Ovary (tissue), 10 donors: ENCODE measurements at places on chromosomes 5 and 9. TPM values are rescaled to one million over a fixed set of nuclear protein-coding genes. Genes with fewer than 3 reads are reported as not detected.

HINT1 gene
- total RNA-seq: 130 TPM

C5orf15 gene
- 62.2 TPM for total RNA-seq

NUTM2G gene
- total RNA-seq: not detected

CARD9 gene
- total RNA-seq: 0.92 TPM

RNF183 gene
- total RNA-seq: 0.38 TPM

DNA sequence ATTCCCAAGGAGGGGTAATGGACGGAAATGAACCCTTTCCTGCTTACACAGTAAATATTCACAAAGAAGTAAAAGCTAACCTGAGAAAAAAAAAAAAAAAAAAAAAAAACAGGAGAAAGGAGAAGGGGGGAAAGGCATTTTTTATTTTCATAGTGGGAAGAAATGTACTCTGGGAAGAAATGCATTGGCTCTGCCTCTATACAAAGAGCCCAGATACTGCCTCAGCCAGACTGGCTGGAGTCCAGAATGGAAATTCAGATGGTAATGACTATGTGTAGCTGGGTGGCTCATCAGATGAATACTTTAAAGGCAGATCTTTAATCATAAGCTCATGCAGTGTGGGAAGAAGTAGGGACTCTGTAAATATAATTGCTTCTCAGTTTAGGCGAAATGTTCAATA is 124.9 kb upstream of the ZNF608 start:
- no peak overlapping the region for H3K4me3 ChIP-seq
- no peaks in the 10 kb centered on the region for H3K4me1 ChIP-seq
- no peaks in the 10 kb centered on the region for H3K27me3 ChIP-seq

DNA sequence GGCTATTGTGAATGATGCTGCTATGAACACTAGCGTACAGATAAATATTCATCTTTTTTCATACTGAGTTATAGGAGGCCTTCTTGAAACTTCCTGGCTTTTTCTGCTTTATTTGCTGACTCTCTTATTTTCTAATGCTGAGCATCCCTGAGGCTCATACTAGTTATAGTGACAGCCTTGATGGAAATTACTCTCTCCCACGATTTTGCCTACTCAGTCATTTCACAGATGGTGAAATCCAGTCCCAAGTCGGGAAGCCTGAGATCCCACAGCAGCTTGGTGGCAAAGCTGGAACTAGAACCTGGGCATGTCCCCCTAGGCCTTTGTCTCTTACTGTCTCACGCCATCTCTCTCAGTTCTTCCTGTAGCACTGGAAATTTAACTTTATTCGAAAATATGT is 22.4 kb downstream of the NANS start:
- no peak overlapping the region for H3K27ac ChIP-seq
- H3K36me3 ChIP-seq: no peaks in the 10 kb centered on the region
- H3K4me3 ChIP-seq: no peak overlapping the region
- no peaks in the 10 kb centered on the region for H3K27me3 ChIP-seq
- DNase-seq: no peak

DNA sequence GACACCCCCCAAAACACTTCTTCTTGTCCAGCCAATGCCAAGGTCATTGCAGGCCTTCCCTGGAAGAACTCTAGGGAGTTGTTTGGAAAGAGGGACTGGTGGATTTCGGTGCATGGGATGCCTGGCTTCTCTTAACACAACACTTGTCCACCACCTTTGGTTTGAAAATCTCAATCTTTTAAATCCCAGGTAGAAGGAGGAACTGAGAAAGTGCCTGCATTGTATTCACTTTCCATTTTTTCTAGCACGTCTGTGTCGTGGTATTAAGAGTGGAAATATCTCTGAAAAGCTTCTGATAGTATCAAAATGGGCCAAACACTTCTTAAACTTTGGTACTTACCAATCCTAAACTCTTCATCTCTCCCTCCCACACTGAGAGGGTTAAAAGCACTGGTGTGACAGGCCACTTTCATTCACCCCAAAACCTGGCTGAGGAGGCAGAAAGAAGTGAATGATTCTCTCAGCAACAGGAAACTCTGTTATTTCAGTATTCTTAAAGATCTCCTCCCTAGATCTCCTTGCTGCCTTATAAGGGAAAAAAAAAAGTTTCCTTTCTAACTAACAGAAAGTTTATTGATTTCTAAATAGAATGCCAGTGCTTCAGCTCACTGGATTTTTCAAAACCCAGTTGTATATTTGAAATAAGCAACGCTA is 3.9 kb upstream of the NFIB start:
- peak overlapping the region; percentile 86 for H3K27ac ChIP-seq
- H3K27me3 ChIP-seq: no peaks in the 10 kb centered on the region
- peaks cover 2% of the 10 kb centered on the region for H3K4me1 ChIP-seq
- H3K4me3 ChIP-seq: no peak overlapping the region
- no peak for DNase-seq

- H3K36me3 ChIP-seq: no peaks in the 10 kb centered on the region
- H3K4me1 ChIP-seq: peaks cover 2% of the 10 kb centered on the region
- no peaks in the 10 kb centered on the region for H3K27me3 ChIP-seq
- no peak overlapping the region for H3K27ac ChIP-seq
- H3K4me3 ChIP-seq: no peak overlapping the region
- DNase-seq: peak; percentile 69
Measured at GRCh38 chr9:120477534-120478001, 102.4 kb downstream of the CDK5RAP2 start.

GRCh38 chr5:107696080-107696479 is 25.3 kb upstream of the EFNA5 start:
- H3K27me3 ChIP-seq: no peaks in the 10 kb centered on the region
- no peak for DNase-seq
- no peak overlapping the region for H3K27ac ChIP-seq
- no peak overlapping the region for H3K4me3 ChIP-seq
- H3K4me1 ChIP-seq: no peaks in the 10 kb centered on the region

GRCh38 chr5:145585-146323 is 45.5 kb upstream of the LRRC14B start:
- H3K4me1 ChIP-seq: no peaks in the 10 kb centered on the region
- no peaks in the 10 kb centered on the region for H3K36me3 ChIP-seq
- H3K27ac ChIP-seq: no peak overlapping the region
- H3K4me3 ChIP-seq: no peak overlapping the region
- H3K27me3 ChIP-seq: no peaks in the 10 kb centered on the region

GRCh38 chr9:4333231-4333740 is 33.4 kb upstream of the GLIS3 start:
- no peak overlapping the region for H3K4me3 ChIP-seq
- no peak for DNase-seq
- H3K27me3 ChIP-seq: no peaks in the 10 kb centered on the region
- no peaks in the 10 kb centered on the region for H3K4me1 ChIP-seq
- no peaks in the 10 kb centered on the region for H3K36me3 ChIP-seq

GRCh38 chr9:89453452-89453851 is 44.5 kb downstream of the SEMA4D start:
- DNase-seq: no peak
- no peak overlapping the region for H3K4me3 ChIP-seq
- no peaks in the 10 kb centered on the region for H3K36me3 ChIP-seq
- no peaks in the 10 kb centered on the region for H3K27me3 ChIP-seq

DNA sequence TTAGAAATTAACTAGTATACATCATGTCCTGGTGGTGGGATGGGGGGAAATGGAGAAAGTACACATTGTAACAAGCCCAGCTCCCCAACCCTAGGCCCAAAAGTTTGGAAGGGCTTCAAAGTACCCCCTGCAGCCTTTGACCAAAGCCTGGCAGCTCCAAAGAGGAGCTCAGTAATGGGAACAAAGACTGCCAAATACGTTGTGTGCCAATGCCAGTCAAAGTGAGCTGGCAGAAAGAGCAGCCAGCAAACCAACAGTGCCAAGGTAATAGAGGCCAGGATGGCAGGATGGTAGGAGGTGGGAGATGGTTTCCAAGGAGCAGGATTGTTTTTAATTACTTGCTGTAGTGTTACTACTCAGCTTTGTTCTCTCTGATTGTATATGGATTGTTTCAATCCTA is 248.3 kb downstream of the COX7C start:
- no peaks in the 10 kb centered on the region for H3K36me3 ChIP-seq
- no peaks in the 10 kb centered on the region for H3K4me1 ChIP-seq
- H3K27ac ChIP-seq: no peak overlapping the region
- DNase-seq: no peak

GRCh38 chr9:134937566-134938345 is 20.0 kb upstream of the FCN1 start:
- H3K4me3 ChIP-seq: no peak overlapping the region
- no peak for DNase-seq
- no peaks in the 10 kb centered on the region for H3K27me3 ChIP-seq
- H3K4me1 ChIP-seq: peaks cover 12% of the 10 kb centered on the region

DNA sequence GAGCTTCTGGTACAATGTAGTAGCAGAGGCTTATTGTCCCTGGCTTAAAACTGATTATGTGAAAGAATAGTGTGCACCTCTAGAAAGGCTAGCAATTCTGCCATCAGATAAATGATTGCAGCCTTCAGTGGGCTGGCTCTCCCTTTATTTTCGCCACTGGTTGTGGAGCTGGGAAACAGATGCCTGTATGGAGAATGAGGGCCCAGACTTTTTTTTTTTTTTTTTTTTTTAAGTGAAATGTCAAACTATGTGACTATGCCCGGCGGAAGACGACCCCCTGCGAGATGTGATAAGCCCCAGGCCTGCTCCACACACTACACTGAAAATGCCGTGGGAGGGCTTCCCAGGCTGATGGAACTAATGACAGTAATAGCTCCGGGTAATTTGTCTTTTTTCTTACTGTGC is 28.7 kb downstream of the ISL1 start:
- H3K27ac ChIP-seq: no peak overlapping the region
- no peaks in the 10 kb centered on the region for H3K36me3 ChIP-seq
- H3K4me3 ChIP-seq: no peak overlapping the region
- DNase-seq: no peak
- no peaks in the 10 kb centered on the region for H3K27me3 ChIP-seq

- H3K4me1 ChIP-seq: peaks cover 2% of the 10 kb centered on the region
- no peak overlapping the region for H3K27ac ChIP-seq
- DNase-seq: no peak
Measured at GRCh38 chr5:75510417-75510835, 1.0 kb downstream of the CERT1 start.

DNA sequence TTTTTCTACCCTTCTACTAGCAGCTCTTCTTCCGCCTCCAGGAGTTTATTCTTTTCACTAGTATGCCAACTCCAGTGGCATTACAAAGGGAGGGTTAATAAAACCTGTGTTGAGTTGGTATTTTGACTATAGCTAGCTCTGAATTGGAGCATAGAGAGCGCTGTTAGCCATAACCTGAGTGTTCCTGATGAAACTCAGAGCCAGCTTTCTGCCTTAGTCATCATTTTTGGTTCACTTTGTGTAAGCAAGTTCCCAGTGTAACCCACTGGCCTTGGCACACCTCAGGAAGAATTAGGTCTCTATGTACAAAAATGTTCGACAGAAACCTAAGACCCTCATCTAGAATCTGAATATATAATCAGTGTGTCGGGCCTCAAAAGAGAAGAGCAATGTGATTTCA is 238.9 kb downstream of the NR3C1 start:
- H3K27ac ChIP-seq: no peak overlapping the region
- no peak overlapping the region for H3K4me3 ChIP-seq
- H3K4me1 ChIP-seq: no peaks in the 10 kb centered on the region
- no peaks in the 10 kb centered on the region for H3K27me3 ChIP-seq
- DNase-seq: no peak
